NCI-H1436 treated with DMSO at 0.1 percent for 48 hours (cell line): ENCODE measurements at places on chromosomes 16 and 17.

GRCh38 chr16:65947951-65948350, 418.5 kb upstream of the CDH5 start:
- DNase-seq, result no peak

- no peak for DNase-seq
Observed at GRCh38 chr16:1089822-1090619, 6.0 kb downstream of the C1QTNF8 start.

DNA sequence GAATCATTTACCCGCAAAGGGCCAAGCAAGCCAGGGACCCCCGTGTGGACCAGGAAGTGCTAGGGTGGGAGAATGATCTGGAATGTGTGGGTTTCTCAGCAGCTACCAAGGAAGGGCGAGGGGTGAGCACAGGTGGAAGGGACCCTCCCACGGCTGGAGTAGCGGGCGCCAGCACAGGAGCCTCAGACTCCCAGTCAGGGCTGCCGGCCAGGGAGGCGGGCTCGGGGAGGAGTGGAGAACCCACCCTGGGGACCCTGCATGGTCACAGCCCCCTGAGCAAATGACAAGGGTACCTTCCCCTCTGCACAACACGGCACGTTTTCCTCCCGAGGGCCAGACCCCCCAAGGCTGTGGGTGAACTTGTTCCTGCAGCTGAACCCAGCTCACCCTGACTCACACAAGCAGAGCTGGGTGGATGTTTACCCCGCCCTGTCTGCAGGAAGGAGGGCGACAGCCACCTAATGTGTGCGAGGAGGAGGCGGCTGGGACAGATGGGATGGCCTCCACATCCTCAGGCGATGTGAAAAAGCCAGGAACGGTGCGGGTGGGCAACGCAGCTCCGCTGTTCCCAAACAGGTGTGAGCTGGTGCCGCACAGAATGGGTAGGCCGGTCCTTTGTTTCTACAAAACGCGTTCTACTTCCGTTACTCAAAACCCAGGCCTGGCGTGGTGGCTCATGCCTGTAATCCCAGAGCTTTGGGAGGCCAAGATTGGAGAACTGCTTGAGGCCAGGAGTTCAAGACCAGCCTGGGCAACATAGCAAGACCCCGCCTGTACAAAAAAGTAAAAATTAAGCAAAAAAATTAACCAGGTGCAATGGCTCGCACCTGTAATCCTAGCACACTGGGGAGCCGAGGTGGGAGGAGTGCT, 6.2 kb downstream of the ECI1 start:
- DNase-seq, result no peak

DNA sequence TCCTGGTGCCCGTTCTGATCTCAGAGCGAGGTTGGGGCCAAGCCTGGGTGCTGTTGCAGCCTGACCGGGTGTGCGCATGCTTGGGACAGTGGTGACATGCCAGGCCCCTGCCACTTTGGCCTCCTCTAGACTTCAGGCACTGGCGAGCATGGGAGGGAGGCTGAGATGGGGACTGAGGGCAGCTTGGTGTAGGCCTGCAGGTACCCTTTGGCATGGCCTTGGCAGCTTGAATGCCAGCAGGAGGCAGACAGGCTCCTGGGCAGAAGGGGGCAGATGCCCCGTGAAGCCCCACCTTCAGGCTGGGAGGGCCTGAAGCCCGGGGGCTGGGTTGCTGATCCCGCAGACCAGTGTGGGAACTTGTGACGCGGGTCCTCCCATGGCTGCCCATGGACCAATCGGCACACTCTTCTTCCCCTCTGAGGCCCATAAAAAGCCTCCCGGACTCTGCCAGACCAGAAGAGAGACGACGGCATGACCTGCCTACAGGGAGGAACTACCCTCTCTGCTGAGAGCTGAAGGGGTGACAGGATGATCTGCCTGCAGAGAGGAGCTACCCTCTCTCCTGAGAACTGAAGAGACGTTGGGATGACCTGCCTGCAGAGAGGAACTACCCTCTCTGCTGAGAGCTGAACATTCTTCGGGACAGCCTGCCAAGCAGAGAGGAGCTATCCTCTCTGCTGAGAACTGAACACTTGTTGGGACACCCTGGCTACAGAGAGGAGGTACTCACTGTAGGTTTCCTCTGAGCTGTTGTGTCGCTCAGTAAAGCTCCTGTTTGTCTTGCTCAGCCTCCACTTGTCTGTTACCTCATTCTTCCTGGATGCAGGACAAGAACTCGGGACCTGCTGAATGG, 17.5 kb downstream of the RHOT1 start:
- no peak for DNase-seq

GRCh38 chr17:42133461-42134041, 10.9 kb downstream of the HSPB9 start:
- DNase-seq, result no peak

- no peak for DNase-seq
Observed at GRCh38 chr17:39719563-39720355, 10.6 kb downstream of the MIEN1 start.

- DNase-seq, result no peak
Observed at GRCh38 chr16:85908889-85909589, 10.1 kb downstream of the IRF8 start.

DNA sequence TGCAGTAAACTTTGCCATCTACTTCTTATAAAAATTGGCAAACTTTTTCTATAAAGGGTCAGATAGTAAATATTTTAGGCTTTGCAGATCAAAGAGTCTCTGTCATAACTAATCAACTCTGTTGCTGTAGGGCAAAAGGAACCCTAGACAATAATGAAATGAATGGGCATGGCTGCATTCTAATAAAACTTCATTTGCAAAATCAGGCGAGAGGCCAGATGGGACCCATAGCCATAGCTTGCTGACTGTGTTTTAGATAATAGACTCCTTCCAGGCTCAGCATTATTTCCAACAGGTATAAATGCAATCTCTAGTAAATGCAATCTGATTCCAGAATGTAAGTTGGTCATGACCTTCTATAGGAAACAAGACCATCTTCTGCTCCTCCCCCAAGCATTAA, 490.7 kb downstream of the TOX3 start:
- DNase-seq, result no peak

GRCh38 chr16:84461029-84461412, 43.4 kb downstream of the MEAK7 start:
- no peak for DNase-seq

DNA sequence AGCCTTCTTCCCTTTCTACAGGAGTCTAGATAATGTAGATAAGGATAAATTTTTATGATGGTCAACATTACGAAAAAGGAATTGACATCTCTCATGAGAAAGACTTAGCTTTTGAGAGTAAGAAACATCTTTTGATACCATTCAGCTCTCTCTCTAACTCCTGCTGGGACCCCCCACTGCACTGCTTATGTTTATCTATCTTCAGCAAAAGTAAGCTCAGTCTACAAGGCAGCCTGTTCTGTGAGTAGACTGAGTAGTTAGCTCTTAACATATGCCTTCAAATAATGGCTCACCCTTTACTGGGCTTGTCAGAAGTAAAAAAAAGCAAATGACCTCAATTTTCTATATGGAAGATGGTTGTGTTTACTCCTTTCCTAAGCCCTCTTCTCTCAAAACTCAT, 372.2 kb upstream of the CDH11 start:
- no peak for DNase-seq
